ENCODE measurements at places on chromosomes 3 and 15. TPM values are rescaled to one million over a fixed set of nuclear protein-coding genes. Genes with fewer than 3 reads are reported as not detected.

Gene USP50
- total RNA-seq = not detected

Gene TLNRD1
- 48.8 TPM for total RNA-seq

Gene CASR
- total RNA-seq = 0.10 TPM

Gene SLCO2A1
- not detected for total RNA-seq

- no peak overlapping the region for H3K27ac ChIP-seq
- DNase-seq = no peak
- H3K4me3 ChIP-seq = no peak overlapping the region
Observed at GRCh38 chr15:62593681-62594399, 428.8 kb upstream of the C2CD4B start.

- no peak overlapping the region for H3K4me3 ChIP-seq
- H3K36me3 ChIP-seq = no peaks in the 10 kb centered on the region
- no peaks in the 10 kb centered on the region for H3K4me1 ChIP-seq
- no peaks in the 10 kb centered on the region for H3K27me3 ChIP-seq
- no peak for DNase-seq
Observed at GRCh38 chr3:76203578-76203977, 418.2 kb upstream of the ZNF717 start.

GRCh38 chr3:5011555-5012256 is 32.5 kb downstream of the BHLHE40 start:
- no peak overlapping the region for H3K4me3 ChIP-seq
- no peaks in the 10 kb centered on the region for H3K36me3 ChIP-seq
- peak overlapping the region; percentile 85 for H3K27ac ChIP-seq
- H3K27me3 ChIP-seq = no peaks in the 10 kb centered on the region

GRCh38 chr3:138899351-138899991 is 47.5 kb downstream of the FOXL2 start:
- H3K27me3 ChIP-seq = peaks cover 3% of the 10 kb centered on the region
- no peaks in the 10 kb centered on the region for H3K4me1 ChIP-seq
- DNase-seq = no peak
- no peaks in the 10 kb centered on the region for H3K36me3 ChIP-seq
- H3K4me3 ChIP-seq = no peak overlapping the region
- no peak overlapping the region for H3K27ac ChIP-seq

DNA sequence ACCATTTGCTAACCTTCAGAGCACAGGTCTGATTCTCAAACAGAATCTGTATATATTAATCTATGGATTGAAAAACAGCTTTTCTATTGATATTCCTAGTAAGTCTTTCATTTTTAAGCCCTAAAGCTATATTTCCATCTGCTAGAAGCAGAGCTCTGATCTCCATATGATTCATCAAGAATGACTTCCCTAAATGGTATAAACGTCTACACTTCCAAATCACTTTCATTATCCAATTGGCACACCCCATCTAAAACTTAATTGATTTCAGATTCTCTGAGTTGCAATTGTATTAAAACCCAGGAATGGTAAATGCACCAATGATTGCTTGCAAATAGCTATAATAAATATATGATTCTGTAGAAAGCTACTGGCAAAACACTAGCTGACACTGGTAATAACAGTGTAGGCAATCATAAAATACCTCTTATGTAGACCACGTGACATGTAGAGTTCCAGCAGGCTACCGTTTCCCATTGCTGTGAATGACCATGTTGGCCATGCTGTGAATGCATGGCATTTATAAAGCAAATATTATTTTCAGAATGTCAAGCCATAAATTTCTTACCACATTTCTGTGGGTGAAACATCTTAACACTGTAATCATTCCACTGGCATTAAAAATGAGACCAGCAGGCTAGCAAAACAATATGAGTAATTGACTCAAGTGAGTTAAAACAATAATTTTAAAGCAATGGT is 226.0 kb downstream of the ZMAT3 start:
- no peaks in the 10 kb centered on the region for H3K4me1 ChIP-seq
- no peaks in the 10 kb centered on the region for H3K27me3 ChIP-seq
- no peaks in the 10 kb centered on the region for H3K36me3 ChIP-seq
- no peak overlapping the region for H3K27ac ChIP-seq
- H3K4me3 ChIP-seq = no peak overlapping the region

DNA sequence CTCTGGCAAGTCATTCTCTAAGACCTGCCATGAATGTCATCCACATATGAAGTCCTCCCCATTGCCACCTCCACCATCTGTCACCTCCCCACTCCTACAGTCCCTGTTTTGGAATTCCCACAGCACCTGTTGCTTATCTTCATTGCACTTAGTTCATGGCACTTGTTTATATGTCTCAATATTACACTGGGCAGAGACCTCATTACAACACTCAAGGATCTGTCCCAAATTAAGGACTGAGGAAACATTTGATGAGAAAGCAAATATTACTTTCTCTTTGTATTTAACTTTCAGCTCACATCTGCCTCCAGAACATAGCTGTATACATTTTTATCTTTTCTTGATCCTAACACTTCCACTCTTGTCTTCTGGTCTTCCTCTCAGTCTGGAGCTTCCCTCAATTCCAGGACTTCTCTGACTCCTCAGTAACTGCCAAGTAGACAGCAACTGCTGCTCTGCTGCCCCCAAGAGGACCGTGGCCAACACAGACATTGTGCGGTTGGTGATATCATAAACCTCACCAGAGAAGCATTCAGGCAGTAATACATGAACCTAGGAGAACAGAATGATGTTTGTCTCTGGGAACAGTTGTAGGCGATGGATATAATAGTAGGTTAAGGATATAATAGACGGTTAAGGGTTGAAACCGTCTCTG is 45.0 kb upstream of the FGF12 start:
- DNase-seq = no peak
- H3K27me3 ChIP-seq = peaks cover 7% of the 10 kb centered on the region
- H3K27ac ChIP-seq = no peak overlapping the region
- H3K4me3 ChIP-seq = no peak overlapping the region

GRCh38 chr3:32888739-32889138 is 62.7 kb upstream of the CCR4 start:
- H3K27me3 ChIP-seq = peaks cover 38% of the 10 kb centered on the region
- no peak overlapping the region for H3K27ac ChIP-seq
- H3K36me3 ChIP-seq = no peaks in the 10 kb centered on the region
- DNase-seq = no peak
- H3K4me3 ChIP-seq = no peak overlapping the region

DNA sequence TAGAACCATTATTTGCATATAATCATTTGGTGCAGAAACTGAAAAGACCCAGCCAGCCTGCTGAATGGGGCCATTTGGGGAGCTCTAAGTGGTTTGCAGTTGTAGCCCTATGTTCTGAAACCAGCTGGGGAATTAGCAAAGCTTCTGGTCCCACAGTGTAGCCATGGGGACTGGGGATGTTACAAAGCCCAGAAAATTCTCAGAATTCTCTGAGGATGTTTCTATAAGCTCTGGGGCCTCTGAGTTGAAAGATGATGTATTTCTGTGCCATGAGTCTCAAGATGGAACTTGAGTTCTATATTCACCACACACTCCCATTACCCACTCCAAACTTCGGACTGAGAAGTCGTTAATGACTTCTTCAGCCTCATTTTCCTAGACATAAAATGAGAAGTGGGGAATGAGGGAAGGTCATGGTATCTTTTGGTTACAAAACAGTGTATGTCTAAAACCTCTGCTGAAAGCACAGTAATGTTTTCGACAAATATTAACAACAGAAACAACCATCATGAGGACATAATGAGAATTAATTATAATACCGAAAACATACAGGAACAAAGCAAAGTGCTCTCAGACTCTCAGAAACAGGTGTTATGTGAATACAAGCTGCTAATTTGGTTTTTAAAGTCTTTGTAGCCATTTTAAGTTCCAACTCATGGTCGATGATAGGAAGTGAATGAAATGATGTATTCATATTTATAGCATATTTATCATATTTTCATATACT is 89.4 kb downstream of the RFTN1 start:
- H3K4me3 ChIP-seq = no peak overlapping the region
- DNase-seq = no peak
- H3K36me3 ChIP-seq = peaks cover 27% of the 10 kb centered on the region
- H3K4me1 ChIP-seq = no peaks in the 10 kb centered on the region
- no peaks in the 10 kb centered on the region for H3K27me3 ChIP-seq

DNA sequence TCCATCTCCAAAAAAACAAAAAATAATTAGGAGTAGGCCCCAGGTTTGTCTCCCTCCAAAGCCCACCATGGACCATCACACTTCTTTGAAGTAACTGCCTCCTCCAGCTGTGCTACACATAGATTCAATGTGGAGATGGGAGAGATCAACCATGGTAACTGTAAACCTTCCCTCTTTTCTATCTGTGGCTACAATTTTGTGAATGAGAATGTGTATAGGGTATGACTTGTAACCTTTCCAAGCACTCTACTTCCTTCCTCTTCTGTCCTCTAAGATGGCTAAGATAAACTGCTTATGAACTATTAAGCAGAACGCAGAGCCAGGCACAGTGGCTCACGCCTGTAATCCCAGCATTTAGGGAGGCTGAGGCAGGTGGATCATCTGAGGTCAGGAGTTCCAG is 55.5 kb upstream of the ATP11B start:
- H3K36me3 ChIP-seq = no peaks in the 10 kb centered on the region
- no peak overlapping the region for H3K27ac ChIP-seq
- H3K4me3 ChIP-seq = no peak overlapping the region
- no peak for DNase-seq
- H3K4me1 ChIP-seq = no peaks in the 10 kb centered on the region
- peaks cover 20% of the 10 kb centered on the region for H3K27me3 ChIP-seq

DNA sequence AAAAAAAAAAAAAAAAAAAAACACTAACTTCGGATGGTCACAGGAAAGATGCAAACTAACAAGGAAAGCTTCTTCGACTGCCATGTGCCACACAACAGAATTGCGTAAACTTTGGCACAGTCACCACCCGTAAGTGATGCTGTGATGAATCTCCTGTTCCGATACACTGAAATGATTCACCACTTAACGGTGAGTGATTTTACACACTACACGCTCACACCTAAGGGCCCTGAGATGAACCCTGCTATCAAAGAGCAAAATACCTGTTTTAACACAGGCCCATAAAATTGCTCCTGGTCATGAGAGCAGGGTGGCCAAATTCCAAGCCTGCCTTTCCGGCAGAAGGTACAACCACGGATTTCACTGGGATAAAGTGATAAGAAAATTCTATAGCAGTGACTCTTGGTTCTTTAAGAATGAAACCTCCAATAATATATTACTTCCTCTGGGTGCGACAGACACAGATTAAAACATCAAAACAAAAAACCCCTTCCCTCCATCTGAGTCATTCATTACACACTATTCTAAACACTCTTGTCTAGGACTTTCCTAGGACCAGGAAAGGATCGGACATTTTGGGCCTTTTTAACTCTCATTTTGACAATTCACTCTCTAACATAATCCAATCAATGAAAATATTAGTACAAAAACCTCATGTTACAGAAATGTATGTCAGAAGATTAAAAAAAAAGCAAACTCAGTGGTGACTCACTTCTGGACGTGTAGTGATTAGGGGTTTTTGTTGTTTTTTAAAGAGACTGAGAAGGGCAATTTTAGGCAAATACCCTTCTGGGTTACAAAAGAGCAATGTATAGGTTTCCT is 28.3 kb downstream of the LRIG1 start:
- H3K27me3 ChIP-seq = peaks cover 1% of the 10 kb centered on the region
- H3K4me1 ChIP-seq = peaks cover 70% of the 10 kb centered on the region
- H3K4me3 ChIP-seq = peak overlapping the region; percentile 64
- H3K27ac ChIP-seq = peak overlapping the region; percentile 90

- H3K4me3 ChIP-seq = no peak overlapping the region
- peaks cover 49% of the 10 kb centered on the region for H3K27me3 ChIP-seq
- no peaks in the 10 kb centered on the region for H3K36me3 ChIP-seq
- H3K27ac ChIP-seq = no peak overlapping the region
- peaks cover 38% of the 10 kb centered on the region for H3K4me1 ChIP-seq
Observed at GRCh38 chr15:40932156-40932555, 3.0 kb downstream of the DLL4 start.

- no peaks in the 10 kb centered on the region for H3K36me3 ChIP-seq
- no peaks in the 10 kb centered on the region for H3K27me3 ChIP-seq
- no peak for DNase-seq
- H3K4me1 ChIP-seq = no peaks in the 10 kb centered on the region
Observed at GRCh38 chr3:62631488-62631887, 243.7 kb downstream of the CADPS start.

DNA sequence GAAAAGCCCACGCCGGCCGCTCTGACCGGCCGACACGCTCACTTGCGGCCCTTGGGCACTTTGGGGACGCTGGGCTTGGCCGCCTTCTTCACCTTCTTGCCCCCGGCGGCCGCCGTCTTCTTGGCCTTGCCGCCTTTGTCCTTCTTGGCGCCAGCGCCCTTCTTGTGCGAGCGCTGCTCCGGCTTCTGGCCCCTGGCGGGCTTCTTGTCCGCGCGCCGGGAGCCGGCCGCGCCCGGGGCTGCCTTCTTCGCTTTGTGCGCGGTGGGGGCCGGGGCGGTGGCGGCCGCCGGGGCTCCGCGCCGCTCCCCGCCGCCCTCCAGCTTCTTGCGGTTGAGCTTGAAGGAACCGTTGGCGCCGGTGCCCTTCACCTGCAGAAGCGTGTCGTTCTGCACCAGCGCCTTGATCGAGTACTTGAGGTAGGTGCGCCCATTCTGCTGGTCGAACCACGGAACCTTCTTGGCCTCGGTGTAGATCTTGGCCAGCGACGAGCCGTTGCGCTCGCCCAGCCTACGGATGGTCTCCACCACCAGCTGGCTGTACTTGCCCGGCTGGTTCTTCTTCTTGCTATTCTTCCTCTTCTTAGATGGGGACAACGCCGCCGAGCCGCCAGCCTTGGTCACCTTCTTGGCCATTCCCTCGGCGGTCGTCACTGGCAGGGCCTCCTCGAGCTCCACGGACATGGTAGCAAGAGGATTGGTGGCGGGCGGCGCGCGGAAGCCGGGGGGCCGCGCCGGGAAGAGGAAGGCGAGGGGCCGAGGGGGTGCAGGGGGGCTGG is 36.7 kb downstream of the HMCES start:
- no peaks in the 10 kb centered on the region for H3K27me3 ChIP-seq
- peak overlapping the region; percentile 90 for H3K27ac ChIP-seq
- H3K4me3 ChIP-seq = peak overlapping the region; percentile 95
- peaks cover 19% of the 10 kb centered on the region for H3K36me3 ChIP-seq
- peak; percentile 56 for DNase-seq

DNA sequence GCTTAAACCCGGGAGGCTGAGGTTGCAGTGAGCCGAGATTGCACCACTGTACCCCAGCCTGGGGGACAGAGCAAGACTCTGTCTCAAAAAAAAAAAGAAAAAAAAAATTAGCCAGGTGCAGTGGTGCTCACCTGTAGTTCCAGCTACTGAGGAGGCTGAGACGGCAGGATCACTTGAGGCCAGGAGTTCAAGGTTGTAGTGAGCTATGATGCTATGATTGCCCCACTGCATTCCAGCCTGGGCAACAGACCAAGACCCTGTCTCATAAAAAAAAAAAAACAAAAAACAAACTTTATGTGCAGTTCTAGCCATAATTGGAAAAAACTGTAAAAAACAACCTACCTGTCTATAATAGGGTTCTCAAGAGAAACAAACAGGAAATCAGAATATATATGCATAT is 39.9 kb upstream of the IGF2BP2 start:
- peaks cover 23% of the 10 kb centered on the region for H3K27me3 ChIP-seq
- H3K4me1 ChIP-seq = no peaks in the 10 kb centered on the region
- no peak overlapping the region for H3K27ac ChIP-seq
- DNase-seq = no peak

DNA sequence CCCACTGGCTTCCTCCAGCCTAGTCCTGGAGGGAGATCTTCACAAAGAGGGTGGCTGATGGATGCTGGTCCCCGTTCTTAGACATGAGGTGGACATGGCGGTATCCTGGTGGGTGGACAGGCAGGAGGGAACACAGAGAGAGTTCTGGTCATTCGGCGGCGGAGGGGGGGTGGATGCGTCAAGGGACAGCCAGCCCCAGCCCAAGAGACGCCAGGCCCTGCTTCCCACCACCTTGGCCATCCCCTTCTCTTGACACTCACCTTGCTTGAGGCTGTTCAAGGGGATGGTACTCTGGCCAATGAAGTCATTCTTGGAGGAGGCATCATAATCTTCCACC is 17.1 kb downstream of the VILL start:
- no peak overlapping the region for H3K4me3 ChIP-seq
- DNase-seq = no peak
- H3K27me3 ChIP-seq = no peaks in the 10 kb centered on the region
